Fibroblast of the conjunctiva (primary cell): ENCODE measurements at places on chromosomes 7 and 10.

DNA sequence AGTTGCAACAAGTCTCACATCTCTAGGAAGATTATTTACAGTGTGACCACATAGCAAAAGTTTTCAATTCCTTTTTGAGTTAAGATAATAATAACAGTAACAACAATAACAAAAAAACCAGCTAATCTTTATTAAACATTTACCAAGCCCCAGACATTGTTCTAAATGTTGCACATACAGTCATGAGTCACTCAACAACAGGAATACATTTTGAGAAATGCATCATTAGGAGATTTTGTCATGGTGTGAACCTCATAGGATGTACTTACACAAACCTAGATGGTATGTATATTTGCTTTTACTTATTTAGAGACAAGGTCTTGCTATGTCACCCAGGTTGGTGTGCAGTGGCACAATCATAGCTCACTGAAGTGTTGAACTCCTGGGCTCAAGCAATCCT, 52.0 kb downstream of the SPAM1 start:
- DNase-seq = no peak

DNA sequence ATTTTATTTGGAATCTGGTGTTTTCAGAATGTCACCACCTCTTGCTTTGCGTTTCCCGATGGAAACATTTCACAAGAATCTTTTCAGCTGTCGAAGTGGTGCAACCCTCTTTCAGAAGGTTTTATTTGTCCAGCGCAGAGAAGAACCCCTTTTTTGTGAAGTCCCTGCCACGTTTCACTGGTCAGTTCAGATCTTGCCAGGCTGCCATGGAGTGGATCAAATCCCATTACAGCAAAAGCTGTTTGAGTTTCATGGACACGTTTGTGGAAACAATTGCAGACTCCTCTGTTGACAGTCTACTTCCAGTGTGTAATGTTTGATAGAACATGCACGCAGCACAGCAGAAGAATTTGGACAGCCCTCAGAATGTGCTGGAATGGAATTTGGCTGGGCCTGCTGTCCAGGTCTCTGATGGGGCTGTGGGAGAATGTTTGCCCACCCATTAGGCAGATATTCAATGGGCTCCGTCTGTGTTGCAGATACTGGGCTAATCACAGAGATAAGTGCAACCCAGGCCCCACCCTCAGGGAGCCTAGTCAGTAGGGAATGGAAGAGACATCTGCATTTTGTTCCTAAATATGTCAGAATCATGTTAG, 143.2 kb downstream of the GRK5 start:
- no peak for DNase-seq

GRCh38 chr7:44772867-44773266, 23.6 kb upstream of the PPIA start:
- no peak for DNase-seq

DNA sequence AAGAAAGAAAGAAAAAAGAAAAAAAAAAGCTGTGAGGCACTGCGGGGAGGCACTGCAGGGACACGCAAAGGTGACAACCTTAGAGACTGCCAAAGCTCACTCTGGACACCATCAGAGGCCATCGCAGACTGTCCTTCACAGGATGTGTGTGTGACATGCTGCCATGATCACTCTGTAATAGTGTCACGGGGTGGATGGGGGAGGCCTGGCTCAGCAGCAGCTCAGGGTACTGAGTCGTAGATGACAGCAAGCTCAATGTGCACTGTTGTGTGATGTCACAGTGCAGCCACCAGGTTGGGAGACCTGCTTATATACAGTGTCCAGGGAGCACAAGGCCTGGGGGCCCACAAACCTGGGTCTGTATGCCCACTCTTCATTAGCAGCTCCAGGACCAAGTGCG, 83.3 kb downstream of the SLIT1 start:
- no peak for DNase-seq

DNA sequence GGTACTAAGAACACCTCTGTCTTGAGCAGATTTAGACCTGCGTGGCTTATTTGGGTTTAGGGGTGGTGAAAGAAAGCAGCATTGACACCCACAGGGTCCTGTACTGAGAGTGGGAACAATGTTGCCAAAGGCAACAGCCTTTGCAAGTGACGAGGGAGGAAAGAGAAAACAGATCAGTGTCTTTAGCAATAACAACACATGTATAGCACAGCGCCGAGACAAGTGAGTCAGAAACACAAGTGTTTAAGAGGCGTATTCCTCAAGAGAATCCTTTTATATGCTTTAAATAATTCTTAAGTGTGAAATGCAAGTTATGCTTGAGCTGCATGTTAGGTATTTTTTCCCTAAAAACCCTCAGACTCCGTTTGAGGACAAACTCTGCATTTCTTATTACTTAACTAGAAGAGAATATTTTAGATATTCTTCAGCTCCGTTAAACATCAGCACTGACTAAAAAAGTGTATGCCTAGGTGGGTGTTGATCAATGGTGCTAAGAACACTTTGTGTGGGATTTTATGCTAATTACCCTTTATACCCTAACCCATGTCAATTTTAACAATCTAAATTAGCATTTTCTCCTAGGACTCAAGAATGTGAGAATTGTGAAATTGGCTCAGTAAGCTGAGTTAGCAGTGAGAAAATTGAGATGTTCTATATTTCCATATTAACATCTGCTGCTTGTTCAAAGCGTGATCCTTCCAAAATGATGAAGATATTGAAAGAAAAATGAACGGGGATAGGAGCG, 1095.4 kb upstream of the CELF2 start:
- no peak for DNase-seq

DNA sequence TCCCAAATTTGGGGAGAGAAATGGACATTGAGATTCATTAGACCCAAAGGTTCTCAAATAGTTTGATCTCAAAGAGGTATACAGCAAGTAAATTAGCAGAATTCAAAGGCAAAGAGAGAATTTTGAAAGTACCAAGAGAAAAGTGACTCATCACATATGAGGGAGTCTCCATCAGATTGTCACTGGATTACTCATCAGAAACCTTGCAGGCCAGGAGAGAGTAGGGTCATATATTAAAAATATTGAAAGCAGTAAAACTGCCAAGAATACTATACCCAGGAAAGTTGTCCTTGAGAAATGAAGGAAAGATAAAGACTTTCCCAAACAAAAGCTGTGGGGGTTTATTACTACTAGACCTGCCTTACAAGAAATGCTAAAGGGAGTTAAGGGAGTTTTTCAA, 140.6 kb downstream of the TMEM168 start:
- DNase-seq = no peak

- DNase-seq = no peak
These were observed 33.0 kb downstream of the KIF5B start for GRCh38 chr10:32023264-32023663.

DNA sequence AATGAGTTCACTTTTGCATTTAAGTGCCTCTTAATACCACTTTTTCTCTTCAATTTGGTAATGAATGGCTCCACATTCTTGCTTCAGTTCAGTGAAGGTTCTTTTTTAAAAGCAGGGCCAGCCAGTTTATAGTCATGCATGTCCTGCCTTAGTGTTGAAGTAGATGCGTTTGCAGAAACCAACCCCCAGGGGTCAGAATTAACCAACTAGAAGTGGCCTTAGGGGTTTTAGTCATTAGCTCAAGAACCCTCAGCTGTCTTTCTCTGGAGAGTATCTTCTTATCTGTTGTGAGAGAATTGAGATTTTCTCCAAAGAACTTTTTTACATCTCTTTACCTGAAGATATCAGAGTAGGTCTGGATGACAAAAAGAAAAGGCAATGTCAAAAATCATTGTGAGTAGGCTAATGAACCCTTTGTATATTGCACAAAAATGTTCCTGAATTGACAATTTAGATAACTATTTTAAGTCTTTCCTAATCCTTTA, 82.2 kb downstream of the PIK3CG start:
- peak; percentile 50 for DNase-seq

DNA sequence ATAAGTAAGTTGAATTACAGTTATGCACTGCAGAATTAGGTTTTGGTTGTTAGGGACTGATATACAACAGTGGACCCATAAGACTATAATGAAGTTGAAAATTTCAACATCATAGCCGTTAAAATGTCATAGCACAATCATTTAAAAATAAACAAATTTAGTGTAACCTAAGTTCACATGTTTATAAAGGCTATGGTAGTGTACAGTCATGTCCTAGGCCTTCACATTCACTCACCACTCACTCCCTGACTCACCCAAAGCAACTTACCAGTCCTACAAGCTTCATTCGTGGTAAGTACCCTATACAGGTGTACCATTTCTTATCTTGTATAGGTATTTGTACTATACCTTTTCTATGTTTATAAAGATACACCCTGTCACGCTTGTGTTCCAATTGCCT, 113.7 kb downstream of the RAB11FIP2 start:
- no peak for DNase-seq

- DNase-seq = no peak
These were observed 20.5 kb upstream of the RASGEF1A start for GRCh38 chr10:43287056-43288007.

DNA sequence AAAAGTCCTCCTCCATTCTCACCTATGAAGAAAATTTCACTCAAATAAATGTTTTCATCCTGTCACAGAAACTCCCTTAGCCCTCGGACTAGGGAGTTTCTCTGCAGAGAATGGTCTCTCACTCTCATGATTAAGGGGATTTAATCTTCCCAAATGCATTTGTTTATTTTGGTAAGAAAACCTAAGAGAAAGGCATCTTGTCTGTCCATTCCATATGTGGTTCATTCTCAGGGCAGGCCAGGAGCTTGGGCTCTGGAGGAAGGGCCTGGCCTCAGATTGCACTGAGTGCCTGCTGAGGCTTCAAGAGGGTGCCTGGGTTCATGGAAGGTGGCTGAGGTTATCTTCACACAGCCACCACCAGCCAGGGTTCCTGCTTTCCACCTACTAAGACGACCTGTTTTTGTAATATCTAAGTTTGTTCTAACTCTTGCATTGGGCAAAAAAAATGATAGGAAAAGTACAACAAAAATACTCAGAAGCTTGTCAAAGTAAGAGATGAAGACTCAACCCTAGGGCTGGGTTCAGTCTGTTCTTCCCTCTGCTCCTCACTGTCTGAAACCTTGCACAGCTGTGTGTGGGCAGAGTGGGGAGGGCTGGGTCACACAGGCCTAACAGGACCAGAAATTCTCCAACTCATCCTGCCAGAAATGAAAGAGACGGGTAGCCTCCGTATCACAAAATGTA, 186.7 kb downstream of the CXCL12 start:
- no peak for DNase-seq

GRCh38 chr7:135121868-135122267, 26.0 kb upstream of the TMEM140 start:
- no peak for DNase-seq

- DNase-seq = no peak
These were observed 91.1 kb upstream of the GNA12 start for GRCh38 chr7:2934984-2935740.

- DNase-seq = no peak
These were observed 195.0 kb downstream of the GPR37 start for GRCh38 chr7:124570558-124570957.

DNA sequence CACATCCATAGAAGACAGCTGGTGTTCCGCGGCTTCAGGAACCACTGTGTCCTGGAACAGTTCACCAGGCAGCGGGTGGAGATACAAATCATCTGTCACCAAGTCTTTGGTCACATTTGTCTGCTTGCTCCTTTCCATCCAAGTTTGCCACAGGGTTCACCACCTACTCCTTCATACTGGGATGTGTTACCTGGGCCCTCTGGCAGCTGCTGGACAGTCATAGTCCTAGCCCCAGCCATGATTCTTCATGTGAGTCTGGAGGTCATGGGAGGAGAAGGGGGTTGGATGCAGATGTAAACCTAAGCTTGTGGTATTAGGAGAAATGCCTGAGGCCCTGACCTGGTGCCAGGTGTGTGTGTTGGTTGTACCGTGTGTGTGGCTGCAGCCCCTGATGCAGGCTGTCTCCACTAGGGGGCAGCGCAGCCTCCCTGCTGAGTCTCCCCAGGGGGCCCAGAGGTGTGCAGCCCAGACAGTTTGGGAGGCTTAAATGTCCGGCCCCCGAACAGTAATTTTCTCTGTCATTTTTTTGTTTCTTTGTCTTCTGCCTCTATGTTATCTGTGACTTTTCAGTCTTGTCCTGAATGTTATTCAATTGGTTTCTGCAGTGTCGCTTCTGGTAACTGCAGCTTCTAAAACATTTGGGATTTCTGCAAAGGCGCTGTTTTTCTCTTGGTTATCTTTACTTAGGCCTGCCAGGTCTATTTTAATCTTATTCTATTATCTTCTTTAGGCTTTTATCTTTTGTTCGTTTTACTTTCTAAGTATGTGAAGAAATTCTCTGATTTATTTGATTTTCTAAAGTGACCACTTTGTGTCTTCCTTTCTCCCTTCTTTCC, 14.8 kb downstream of the NPS start:
- DNase-seq = no peak

DNA sequence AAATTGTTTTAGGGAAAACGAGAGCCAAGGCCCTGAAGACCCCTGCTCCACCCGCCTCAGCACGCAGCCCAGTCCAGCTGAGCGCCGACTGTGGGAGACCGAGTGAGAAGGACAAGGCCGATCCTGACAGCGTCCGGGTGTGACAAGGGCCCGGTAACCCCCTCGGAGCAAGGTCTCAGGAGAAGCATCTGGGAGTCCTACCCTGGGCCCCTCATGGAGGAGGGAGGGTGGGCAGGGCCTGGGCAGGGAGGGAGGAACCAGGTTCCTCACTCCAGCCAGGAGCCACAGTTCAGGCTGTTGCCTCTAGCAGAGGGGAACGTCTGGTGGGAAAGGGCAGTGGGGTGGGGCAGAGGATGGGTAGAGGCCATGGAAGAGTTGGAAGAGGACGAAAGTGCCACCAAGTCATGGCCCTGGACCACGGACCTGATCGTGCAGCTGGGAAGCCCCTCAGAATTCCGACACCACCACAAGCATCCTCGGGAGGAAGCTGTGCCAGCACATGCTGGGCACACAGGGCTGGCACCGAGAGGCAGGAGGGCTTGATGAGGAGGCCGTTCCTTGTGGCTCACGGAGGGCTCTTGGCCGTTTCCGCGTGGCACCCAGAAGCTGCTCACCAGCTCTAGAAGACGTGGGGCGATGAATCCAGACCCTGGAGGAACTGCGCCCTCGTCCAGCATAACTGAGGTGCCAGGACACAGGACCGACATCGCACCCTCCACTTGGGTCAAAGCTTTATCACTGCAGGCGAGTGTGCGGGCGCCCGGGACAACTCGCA, 2.2 kb upstream of the KNDC1 start:
- no peak for DNase-seq

DNA sequence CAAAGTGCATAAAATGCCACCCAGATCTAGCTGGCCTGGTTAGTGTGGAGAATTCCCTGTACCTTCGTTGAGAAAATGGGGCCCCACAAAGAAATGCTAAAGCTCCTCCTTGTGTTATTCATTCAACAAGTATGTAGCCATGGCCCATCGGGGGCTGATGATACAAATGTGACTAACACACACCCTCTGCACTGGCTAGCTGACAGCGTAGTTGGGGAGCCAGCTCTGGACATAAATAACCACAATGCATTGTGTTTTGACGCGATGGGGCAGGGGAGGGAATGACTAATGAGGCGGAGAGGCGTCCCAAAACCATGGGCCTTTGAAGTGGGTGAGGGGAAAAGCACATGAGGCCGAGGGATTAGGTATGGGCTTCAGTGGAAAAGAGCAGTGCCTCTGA, 28.2 kb upstream of the ASL start:
- DNase-seq = peak; percentile 81

DNA sequence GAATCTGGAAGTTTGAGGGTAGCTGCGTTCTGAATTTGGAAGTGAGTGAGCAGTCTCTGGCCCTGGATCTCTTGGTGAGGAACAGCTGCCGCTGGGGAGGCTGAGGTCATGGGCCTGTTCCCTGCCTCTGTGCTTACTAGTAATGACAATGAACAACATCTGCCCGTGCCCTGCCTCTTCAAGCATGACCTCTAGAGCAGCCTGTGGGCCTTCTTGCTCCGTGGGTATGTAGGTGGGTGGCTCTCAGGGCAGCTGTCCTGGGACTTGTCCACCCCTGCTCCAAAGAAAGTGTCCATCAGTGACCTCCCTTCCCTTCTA, 186.2 kb downstream of the CXCL12 start:
- DNase-seq = no peak

GRCh38 chr10:23530079-23530478, 91.2 kb downstream of the OTUD1 start:
- DNase-seq = peak; percentile 12
